Tibial nerve (tissue), 4 donors: ENCODE measurements at places on chromosomes 7 and 10. TPM values are rescaled to one million over a fixed set of nuclear protein-coding genes. Genes with fewer than 3 reads are reported as not detected.
A peak's percentile ranks its signal among the peaks of the same experiment; 100 is the strongest.

GRCh38 chr7:22109761-22110160 is 164.1 kb upstream of the CDCA7L start:
- DNase-seq = peak; percentile 24

DNA sequence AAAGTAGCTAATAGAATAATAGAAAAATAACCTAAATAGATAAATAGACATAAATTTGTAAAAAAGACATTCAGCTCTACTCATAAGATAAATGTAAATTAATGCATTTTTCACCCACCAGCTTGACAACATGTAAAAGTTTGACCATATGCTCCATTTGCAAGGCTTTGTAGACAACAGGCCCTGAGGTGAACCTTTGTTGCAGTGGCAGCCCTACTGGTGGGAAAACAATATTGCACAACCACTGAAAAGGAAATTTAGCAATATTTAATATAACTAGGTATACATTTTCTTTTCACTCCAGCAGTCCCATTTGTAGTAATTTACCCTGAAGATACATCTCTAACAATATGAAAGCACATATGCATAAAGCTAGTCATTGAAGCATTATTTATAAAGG is 39.0 kb upstream of the ADRA2A start:
- DNase-seq = no peak

GRCh38 chr7:5827755-5828154 is 46.3 kb upstream of the RNF216 start:
- no peak for DNase-seq

DNA sequence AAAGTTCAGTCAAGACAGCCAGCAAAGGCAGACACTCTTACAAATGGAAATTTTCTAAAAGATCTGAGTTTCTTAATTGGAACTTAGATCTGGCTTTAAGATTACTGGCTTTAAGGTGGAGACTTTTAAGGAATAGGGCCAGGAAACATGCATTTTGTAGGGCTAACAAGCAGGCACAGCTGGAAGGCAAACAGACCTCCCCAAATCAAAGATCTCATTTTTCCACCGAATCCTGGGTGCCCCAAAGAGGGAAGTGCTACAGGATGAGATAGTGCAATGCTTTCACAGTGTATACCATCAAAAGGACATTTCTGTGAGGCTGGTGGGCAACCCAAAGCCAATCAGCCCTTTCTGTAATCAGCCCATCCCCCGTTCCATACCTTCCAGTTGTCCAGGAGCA is 27.4 kb downstream of the MRPL32 start:
- no peak for DNase-seq

DNA sequence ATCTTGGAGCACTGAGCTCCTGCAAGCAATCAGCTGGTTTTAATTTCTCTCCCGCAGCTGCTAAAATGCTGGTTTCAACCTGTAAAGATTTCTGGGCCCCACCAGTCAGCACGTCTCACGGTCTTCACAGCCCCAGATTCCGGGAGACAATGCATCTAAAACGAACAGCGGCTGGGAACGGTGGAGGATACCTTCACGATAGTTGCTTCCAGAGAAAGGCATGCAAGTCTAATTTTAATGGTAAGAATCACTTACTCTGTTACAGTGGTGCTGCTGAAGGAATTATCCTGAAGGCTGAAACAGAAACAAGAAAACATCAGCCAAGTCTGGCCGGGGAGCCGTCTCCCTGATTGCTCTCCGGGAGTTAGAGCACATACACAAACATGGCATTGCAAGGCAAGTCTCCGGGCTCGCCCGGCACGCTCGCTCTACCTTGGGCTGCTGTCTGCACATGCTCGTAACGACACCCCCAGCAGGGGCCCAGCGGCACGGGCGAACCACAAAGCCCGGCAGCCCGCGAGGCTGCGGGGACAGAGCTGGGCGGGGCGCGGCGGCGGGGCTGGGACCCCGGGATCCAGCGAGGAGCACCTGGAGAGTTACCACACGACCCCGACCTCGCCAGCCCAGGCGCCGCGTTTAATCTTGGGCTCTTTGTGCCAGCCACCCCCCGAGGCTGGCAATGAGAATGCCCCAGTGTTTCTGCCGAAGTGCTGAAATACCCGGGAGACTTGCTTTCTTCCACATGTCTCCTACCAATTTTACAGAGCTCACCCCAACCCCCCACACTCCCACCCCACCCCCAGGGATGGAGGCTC is at the start of gene FAM13C:
Gene FAM13C (minus strand): TSS at position 406 of the 815 bp plus-strand sequence. CDS start 89 bp downstream, at position 317.
- DNase-seq = peak; percentile 28

DNA sequence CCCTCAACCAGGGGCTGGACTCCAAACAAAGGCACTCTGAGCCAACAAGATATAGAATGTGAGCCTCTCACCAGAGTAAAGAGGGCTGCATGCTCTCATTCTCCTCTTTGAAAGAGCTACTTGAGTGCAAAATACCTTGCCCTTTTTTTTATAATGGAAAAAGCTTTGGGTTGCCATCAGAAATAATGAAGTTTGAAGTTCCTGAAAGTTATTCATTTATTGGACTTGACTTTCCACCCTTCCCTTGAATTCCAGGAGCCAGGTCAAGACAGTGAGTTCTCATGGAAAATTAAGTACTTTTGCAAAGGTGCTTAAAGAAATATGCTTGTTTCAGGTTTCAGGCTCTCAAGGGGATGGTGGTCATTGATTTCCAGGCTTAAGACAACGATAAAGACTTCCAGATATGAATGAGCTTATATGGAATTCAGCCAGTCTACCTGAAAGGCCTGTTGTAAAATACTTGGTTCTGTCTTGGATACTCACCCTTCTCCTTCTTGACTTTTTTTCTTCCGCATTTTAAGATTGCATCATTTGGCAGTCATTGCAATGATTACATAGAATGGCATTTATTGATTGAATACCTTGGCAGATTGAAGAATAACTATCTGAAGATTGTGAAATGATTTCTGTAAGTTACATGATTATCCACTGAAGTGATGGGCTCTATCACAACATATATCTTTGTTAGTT is 696.4 kb downstream of the INHBA start:
- DNase-seq = no peak

DNA sequence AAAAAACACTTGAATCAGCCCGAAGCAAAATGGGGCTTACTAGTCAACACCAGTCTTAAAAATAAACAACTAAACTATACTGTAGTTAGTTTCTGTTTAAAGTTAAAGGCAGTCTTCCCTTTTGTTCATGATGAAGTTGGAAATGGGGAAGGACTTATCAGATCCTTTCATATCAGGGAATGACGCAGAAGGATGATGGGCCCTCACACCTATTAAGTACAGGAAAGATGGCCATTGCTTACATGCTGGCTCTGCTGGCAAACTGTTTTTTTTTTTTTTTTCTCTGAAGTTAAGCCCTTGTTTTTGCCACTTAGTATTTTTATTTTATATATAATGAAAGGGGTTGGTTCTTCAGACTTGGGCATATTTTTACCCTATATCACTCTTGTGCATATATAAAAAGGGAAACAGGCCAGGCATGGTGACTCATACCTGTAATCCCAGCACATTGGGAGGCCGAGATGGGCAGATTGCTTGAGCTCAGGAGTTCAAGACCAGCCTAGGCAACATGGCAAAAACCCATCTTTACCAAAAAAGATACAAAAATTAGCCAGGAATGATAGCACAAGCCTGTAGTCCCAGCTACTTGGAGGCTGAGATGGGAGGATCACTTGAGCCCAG is 16.6 kb upstream of the NRBF2 start:
- no peak for DNase-seq

The PITX3 gene
- not detected for total RNA-seq

The TMED4 gene
- total RNA-seq = 132 TPM

The ZCWPW1 gene
- 3.6 TPM for total RNA-seq
